Activated CD8-positive, alpha-beta memory T cell treated with anti-CD3 and anti-CD28 coated beads, Interleukin-2, amount 50 U/mL, for 48 hours (primary cell): ENCODE measurements at places on chromosomes 5 and 9.

GRCh38 chr5:89087551-89088318 is 204.8 kb upstream of the MEF2C start:
- no peak for DNase-seq

- no peak for DNase-seq
These were observed 523.1 kb downstream of the SPATA31D1 start for GRCh38 chr9:82511626-82512025.

- DNase-seq = no peak
These were observed 204.8 kb downstream of the HCN1 start for GRCh38 chr5:45491368-45491767.

GRCh38 chr9:80004714-80005113 is 432.9 kb downstream of the TLE4 start:
- DNase-seq = no peak

GRCh38 chr5:148734518-148734917 is 80.2 kb upstream of the HTR4 start:
- DNase-seq = no peak

DNA sequence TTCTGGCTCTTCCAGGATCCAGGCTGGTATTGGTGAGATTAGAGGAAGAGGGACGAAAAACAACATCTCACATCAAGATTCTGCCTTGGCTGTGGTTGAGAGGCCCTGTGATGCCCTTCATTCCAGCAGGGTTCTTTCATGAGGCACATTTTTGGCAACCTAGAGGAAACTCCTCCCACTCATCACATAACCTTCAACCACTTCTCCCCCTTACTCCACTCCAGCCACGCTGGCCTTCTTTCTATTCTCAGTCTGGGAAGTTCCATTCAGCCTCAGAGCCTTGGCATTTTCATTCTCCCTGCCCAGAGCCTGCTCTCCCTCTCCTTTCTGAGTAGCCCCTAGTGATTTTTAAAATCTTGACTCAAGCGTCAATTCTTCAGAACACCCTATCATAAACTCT is 337.5 kb downstream of the ZSWIM6 start:
- DNase-seq = no peak

GRCh38 chr9:128369024-128369706 is 2.0 kb upstream of the URM1 start:
- DNase-seq = no peak
